ENCODE measurements at places on chromosomes 1 and 21. TPM values are rescaled to one million over a fixed set of nuclear protein-coding genes. Genes with fewer than 3 reads are reported as not detected.

SORT1 gene
- 14.5 TPM for total RNA-seq

S100A3 gene
- 0.66 TPM for total RNA-seq

RAB25 gene
- total RNA-seq: not detected

CHRNB2 gene
- under 0.01 TPM for total RNA-seq

CHAF1B gene
- total RNA-seq: 8.2 TPM

NEGR1 gene
- 12.4 TPM for total RNA-seq

DNA sequence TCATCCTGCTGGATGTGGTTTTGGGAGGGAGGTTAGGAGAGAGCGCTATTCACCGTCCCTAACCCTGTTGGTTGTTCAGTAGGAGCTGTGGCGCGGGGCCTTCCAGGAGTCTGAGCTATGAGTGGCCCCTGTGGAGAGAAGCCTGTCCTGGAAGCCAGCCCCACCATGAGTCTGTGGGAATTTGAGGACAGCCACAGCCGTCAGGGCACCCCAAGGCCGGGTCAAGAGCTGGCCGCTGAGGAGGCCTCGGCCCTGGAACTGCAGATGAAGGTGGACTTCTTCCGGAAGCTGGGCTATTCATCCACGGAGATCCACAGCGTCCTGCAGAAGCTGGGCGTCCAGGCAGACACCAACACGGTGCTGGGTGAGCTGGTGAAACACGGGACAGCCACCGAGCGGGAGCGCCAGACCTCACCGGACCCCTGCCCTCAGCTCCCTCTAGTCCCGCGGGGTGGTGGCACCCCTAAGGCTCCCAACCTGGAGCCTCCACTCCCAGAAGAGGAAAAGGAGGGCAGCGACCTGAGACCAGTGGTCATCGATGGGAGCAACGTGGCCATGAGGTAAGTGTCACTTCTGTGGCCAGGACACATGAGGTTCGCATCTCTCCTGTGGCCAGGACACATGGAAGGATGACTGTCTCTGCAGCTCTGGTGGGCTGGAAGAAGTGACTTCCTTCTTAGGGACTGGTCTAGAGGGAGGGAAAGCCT is 1.2 kb downstream of the ZC3H12A start:
- no peak for DNase-seq

GRCh38 chr1:32204943-32205361 is 519 bp upstream of the IQCC start:
- DNase-seq: no peak

DNA sequence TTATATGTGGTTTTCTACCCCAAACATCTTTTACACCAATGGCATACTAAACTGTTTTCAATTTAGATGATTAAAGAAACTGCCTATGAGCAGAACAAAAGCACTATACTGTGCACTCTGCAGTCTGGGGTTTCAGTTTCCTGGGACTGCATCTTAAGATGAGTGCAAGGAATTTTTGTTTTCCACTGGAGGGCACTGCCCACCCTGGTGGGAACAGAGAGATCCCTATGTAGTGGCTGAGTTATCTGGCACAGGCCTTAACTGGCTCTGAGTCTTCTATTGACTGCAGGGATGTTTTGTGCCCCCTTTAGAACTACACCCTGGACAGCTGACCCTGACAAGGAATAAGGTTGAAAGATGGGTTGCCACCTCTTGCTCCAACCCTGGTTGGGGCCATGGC is 12.0 kb downstream of the PROK1 start:
- no peak for DNase-seq

- no peak for DNase-seq
Measured at GRCh38 chr1:213983493-213984386, 4.0 kb upstream of the PROX1 start.

- no peak for DNase-seq
Measured at GRCh38 chr1:23152966-23153684, 15.5 kb downstream of the LUZP1 start.

GRCh38 chr1:211587123-211587522 is 8.2 kb upstream of the SLC30A1 start:
- DNase-seq: no peak

- DNase-seq: peak; percentile 44
Measured at GRCh38 chr1:31815752-31816500, at the start of gene SPOCD1. TSS of gene SPOCD1 (minus strand) at chr1:31816022. CDS start at chr1:31815333, 689 bp downstream.

DNA sequence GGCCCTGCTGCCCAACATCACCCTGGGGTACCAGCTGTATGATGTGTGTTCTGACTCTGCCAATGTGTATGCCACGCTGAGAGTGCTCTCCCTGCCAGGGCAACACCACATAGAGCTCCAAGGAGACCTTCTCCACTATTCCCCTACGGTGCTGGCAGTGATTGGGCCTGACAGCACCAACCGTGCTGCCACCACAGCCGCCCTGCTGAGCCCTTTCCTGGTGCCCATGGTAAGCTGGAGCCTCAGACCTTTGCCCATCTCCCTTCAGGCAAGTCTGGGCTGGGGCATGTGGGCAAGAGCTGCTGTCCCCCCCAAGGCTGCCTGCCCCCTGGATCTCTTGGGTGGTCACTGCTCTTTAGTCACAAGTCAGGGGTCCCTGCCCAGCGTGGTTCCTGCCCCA is 8.8 kb upstream of the ZBTB48 start:
- no peak for DNase-seq

DNA sequence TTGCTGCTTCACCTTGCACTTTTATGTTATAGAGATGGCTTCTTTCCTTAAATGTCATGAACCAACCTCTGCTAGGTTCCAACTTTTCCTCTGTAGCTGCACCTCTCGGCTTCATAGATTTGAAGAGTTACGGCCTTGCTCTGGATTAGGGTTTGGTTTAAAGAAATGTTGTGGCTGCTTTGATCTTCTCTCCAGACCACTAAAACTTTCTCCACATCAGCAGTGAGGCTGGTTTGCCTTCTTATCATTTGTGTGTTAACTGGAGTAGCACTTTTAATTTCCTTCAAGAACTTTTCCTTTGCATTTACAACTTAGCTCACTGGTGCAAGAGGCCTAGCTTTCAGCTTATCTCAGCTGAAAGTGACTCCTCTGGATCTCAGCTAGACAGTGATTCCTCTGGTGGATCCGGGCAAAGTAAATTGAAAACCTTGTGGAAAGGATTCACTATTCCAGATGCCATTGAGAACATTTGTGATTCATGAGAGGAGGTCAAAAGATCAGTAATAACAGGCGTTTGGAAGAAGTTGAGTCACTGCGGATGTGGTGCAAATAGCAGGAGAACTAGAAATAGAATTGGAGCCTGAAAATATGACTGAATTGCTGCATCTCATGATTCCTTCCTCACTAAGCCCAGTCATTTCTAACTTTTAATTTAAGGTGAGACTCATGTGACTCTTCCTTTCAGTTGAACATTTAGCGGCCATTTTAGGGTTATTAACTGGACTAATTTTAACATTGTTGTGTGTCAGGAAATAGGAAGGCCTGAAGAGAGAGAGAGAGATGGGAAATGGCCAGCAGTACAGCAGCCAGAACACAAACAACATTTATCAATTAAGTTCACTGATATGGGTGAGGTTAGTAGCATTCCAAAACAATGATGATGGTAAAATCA is 16.2 kb upstream of the RGS1 start:
- peak; percentile 84 for DNase-seq

GRCh38 chr1:169460191-169460833 is 25.4 kb downstream of the SLC19A2 start:
- DNase-seq: no peak

- no peak for DNase-seq
Measured at GRCh38 chr1:163300568-163300967, 21.2 kb upstream of the NUF2 start.

GRCh38 chr1:52139817-52140540 is 1.9 kb upstream of the ZFYVE9 start:
- peak; percentile 86 for DNase-seq

DNA sequence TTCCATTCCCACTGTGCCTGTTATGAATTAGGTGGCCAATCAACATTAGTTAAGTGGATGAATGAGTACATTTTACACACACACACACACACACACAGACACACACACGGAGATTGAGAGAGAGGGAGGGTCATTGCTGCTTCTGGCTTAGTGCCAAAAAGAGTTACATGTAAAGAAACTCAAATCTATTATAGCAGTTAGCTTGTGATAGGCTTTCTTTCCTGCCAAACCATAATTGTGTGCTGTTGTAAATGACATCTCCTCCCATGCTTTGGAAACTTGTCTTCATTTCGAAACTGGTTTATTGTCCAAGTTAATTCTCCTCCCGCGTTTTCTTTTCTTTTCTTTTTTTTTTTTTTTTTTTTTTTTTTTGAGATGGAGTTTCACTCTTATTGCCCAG is 1.4 kb upstream of the MT1HL1 start:
- no peak for DNase-seq

GRCh38 chr1:116489231-116489697 is 81.6 kb downstream of the CD58 start:
- DNase-seq: peak; percentile 75

- DNase-seq: no peak
Measured at GRCh38 chr1:111976332-111976731, 13.1 kb downstream of the KCND3 start.

DNA sequence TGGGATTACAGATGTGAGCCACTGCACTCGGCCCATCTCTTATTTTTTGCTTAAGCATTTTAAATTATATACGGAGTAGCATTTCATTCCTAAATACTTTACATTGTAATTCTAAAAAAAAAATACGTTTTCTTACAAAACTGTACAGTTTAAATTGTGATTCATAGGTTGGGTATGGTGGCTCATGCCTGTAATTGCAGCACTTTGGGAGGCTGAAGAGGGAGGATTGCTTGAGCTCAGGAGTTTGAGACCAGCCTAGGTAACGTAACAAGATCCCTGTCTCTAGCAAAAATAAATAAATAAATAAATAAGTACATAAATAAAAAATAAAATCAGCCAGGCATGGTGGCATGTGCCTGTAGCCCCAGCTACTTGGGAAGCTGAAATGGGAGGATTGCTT is 24.6 kb downstream of the TBCE start:
- no peak for DNase-seq

GRCh38 chr1:165490175-165490574 is 45.2 kb upstream of the RXRG start:
- DNase-seq: no peak

DNA sequence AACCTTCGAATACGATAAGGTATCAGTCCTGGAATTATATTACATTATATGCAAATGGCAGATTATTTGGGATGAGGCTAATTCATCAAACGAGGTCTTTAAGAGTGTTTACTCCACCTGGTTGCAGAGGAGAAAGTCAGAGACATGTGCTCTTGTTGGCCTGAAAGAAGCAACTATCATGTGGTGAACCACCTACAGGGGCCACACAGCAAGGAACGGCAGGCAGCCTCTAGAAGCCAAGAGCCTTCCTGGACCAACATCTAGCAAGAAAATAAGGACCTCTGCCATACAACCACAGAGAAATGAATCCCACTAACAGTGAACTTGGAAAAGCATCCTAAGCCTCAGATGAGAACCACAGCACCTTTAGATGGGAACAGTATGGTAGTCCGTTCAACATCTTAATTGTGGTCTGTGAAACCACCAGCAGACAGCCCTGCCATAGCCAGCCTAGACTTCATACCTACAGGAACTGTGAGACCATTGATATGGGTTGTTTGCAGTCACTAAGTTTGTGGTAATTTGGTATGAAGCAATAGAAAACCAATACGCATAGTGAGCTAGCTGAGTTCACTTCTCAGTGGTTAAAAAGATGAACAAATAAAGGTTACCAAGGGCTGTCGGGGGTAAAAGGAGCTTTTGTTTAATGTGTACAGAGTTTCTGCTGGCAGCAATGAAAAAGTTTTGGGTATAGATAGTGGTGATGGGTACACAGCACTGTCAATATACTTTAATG is 345.7 kb upstream of the RUNX1 start:
- DNase-seq: no peak

DNA sequence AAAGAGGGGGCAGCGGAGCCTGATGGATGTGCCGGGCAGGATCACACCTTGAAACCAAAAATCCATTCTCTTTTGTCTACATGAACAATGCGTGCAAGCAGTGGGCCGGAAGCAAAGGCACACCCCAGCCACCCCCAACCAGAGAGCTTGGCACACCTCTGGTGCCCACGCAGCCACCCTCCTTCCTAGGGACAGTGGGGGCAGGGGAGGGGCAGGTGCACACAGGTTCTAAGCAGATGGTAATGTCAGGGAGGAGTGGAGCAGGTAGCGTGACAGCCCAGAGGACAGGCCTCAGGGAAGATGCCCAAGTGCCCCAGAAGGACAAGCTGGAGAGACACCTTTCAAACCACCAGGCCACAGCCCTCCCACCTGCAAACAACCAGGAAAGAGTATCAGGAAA is 36.5 kb downstream of the SYF2 start:
- DNase-seq: no peak

DNA sequence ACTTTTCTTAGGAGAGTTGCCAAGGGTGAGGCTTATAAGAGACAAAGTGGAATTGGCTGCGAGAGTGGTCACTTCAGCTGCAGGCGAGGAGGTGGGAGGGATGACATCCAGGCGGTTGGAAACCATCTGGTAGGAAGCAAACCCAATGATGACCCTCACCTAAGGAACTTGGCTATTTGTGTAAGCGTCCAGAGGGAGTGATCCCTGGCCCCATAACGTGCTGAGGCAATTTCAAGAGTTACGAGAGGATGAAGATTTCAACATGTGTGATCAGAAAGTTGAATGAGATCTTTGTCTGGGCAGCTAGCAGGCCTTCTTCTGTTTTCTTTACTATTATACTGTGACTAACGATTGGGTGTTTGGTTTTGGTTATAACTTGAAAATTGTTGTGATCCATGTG is 102.7 kb upstream of the VANGL1 start:
- DNase-seq: no peak

DNA sequence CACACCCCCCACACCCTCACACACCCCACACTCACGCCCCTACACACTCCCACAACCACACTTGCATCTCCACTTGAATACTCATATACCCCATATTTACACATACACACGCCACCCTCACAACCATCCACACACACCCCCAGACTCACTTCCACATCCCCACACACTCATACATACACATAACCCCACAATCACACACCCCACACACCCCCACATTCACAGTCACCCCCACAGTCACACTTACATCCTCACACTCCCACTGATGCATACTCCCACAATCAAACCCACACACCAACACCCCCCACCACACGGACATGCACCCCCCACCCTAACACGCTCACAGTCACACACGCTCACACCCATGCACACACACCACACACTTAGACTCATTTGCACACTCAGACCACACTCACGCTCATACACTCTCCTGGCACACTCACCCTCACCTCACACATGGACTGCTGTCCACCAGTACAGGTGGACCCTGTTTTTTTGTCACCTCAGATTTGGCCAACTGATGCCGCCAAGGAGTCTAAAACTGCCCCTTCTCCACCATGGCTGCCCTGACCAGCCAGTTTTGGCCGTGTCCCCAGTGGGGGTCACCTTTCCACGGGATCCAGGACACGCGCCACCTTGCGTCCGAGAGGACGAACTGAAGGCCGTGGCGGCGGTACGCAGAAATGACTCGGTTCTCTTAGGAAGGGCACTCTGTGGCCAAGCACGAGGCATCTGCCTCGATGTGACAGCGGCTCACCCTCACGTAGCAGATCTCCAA is 45.3 kb upstream of the EDN2 start:
- no peak for DNase-seq

DNA sequence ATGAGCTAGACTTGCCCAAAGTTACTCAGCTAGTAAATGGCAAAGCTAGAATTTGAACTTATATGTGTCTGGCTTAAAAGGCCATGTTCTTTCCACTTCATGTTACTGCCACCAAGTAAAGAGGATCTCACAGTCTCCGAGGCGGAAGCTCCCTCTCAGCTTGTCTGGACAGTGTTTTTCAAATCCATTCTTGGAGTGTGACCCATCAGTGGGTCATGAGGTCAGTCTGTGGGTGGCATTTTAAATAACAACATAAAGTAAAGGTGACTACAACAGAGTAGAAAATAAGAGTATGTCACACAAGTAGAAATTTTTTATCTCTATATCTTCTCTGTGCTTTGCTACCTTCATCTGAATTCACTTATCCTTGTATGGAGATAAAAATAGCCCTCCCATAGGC is 3.2 kb upstream of the HMGB4 start:
- no peak for DNase-seq
